ENCODE measurements at places on chromosomes 7 and 10. TPM values are rescaled to one million over a fixed set of nuclear protein-coding genes. Genes with fewer than 3 reads are reported as not detected.

GRCh38 chr10:12353399-12354242, 4.3 kb downstream of the CAMK1D start:
- no peak for DNase-seq

- DNase-seq, result no peak
These were observed 53.5 kb upstream of the ARMC3 start for GRCh38 chr10:22874189-22874854.

- DNase-seq, result no peak
These were observed 18.7 kb upstream of the FOXK1 start for GRCh38 chr7:4663239-4664018.

GRCh38 chr10:102620591-102621442, 23.5 kb upstream of the TRIM8 start:
- DNase-seq, result no peak

DNA sequence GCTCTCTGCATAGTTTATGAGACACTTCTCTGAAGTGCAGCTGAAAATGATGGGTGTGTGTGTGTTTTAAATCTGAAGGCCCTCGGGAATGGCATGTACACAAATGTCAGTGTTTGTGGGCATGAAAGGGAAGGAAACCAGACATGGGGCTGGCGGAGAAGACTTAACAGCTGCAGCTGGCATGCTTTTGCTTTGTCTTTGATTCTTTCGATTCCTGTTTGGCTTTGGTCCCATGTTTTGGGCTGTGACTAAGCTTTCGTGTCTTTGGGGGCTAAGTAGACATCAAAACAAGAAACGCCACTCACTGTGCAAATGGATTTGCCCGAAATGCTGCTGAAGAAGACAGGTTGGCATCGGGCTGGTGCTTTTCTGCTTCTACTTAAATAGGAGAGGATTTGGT, 179.3 kb downstream of the PFKFB3 start:
- DNase-seq, result no peak

DNA sequence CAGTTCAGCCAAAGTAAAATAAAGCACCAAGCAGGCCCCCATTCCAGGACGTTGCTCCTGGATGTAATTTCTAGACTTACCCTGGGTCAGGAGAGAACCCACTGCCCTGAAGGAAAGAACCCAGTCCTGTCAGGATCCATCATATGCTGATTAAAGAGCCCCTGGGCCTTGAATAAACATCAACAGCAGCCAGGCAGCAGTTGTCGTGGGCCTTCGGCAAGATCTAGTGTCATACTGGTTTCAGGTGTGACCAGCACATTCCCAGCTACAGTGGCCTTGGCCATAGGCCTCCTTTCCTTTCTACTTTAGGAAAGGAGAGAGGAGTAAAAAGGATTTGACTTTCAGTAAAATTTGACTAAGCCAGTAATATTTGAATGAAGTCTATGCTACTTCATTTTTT, 289.1 kb upstream of the CACNA2D1 start:
- no peak for DNase-seq

The TYW1 gene
- polyA plus RNA-seq, result 23.9 TPM

The VGF gene
- polyA plus RNA-seq, result 0.61 TPM

Data from renal cortex interstitium (tissue), 15 donors.